Activated gamma-delta T cell treated with anti-CD3 and anti-CD28 coated beads, Interleukin-2, amount 50 U/mL, for 16 hours (primary cell): ENCODE measurements at places on chromosomes 12 and 14.

DNA sequence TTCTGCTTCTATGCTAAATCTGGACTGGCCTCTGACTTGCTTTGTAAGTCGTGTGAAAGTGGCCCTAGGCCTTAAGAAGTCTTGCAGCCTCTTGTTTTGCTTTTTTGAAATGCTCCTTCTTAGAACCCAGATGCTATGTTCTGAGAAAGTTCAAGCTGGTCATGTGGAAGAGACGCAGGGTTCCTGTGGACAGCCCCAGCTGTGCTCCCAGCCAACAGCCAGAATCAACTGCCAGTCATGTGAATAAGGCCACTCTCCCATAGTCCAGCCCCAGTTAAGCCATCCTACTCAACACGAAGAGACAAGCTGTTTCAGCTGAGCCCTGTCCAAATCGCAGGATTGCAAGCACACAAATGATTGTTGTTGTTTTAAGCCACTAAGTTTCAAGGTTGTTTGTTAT lies 37.3 kb upstream of the TBPL2 start:
- DNase-seq = no peak

DNA sequence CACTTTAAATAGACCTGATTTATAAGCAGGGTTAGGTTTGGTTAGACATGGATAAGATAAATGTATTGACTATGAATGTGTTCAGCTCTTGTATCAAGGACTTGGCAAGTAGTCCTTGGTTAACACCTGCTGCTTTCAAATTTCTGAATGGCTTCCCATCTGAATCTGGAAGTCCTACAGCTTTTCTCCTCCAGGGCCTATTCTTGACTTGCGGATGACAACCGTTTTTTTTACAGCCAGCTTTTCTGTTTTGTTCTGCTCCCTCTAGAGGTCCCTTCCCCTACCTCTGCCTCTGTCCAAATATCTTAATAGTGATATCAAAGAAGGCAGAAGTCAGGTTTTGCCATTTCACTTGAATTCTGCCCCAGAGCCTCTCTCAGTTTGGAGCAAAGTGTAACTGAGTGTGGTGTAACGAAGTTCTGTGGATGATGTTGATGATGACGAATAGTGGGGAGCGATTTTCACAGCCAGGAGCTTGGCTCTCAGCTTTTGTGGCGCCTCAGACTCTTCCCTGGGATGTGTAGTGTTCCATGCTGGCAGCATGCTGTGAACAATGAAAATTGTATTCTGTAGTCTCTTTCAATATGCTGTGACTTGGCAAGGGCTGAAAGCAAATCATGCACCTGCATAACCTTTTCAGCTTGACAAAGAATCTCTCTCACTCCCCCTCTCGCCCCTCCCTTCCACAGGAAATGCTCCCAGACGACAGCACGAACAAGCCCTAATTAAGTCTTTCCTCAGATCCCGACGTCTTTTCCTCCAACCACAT lies 5.0 kb upstream of the SLC4A8 start:
- DNase-seq = no peak

GRCh38 chr14:69090187-69090789 lies 62.6 kb downstream of the DCAF5 start:
- no peak for DNase-seq

DNA sequence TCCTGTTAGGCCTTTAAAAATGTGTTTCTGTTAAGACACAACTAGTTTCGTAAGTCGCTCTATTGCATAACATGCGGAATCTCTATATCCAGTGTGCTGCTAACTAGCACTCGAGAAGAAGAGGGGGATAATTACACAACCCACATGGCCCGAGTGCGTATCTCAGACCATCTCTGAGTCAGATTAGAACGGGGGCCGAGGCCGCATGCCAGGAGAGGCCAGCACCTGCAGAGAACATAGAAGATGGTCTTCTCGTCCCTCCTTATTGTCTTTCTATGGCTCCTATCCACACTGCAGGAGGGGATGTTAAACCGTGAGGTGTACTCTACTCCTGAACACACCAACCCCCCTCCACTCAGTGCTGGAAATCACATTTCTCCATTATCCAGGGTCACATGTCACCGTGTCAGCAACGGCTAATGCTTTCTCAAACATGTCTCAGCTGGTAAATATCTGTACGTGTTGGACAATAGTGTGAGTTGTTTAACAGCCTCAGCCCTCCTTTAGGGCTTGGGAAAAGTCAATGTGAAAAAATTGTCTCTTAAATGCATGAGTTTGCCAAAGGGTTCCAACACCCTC lies 56.3 kb downstream of the CCDC88C start:
- DNase-seq = no peak

- DNase-seq = no peak
These were observed 30.8 kb downstream of the KIF26A start for GRCh38 chr14:104169005-104169698.

GRCh38 chr12:16300736-16301135 lies 23.3 kb upstream of the SLC15A5 start:
- DNase-seq = no peak

GRCh38 chr14:90983560-90983959 lies 76.9 kb downstream of the RPS6KA5 start:
- DNase-seq = no peak

DNA sequence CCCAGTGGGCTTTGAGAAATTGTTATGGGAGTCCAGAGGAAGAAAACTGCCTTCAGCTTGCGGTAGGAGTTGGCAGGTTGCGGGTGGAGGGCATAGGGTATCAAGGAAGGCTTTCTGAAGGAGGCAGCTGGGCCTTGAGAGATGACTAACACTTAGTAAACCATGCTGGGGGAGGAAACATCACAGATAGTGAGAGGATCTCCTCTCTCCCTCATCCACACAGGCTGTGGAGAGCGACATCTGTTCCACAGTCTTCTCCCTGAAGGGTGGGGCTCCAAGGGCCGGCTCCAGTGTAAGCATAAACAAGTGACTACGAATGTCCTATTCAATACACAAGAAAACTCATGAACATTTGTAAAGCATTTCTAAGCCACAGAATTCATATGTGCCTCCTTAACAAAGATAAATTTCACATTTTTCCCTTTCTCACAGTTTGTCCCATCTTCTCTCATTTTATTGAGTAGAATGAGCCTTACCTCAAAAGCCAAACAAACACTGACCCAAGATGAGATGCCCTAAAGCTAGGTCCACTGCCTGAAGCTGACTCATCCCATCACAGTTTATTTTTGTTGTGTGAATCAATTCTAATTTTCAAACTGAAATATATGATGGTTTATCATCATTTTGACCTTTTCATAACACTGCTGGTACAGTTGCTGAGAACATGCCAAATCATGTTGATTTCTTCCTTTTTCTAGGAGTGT lies 227.9 kb downstream of the SLC25A21 start:
- no peak for DNase-seq

DNA sequence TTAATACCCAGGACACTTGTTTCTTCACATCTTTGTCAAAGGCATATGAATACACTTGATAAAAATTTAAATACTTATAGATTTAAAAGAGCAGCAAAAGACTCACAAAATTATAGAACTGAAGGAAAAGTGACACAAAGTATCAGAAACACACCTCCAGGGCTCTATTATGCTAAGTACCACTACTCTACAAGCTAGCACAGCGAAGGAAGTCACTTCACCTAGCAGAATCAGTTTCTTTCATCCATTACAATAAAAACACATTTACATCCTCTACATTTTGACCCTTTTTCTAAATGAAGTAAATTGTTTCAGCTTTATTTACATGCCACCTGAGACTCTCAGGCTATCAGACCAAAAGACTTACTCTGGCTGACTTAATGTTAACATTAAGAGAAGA lies 26.6 kb upstream of the PTPRB start:
- no peak for DNase-seq

DNA sequence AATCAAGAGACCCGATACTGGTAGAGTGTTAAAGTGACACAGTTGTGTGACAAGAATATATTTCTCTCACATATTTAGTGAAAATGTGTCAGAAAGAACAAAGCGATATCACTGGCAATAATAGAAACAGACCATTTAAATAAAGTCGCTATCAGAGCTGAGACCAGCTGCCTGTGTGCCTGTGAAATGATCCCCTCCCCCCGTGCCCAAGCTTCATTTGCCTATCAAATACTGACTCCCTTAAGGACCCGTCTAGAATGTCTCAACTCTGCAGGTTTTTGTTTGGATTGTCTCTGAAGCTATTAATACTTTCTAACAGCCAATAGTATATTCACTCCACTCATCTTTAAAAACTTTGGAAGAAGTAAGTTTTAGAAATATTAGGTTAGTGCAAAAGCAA lies 98.9 kb downstream of the EGLN3 start:
- no peak for DNase-seq

- no peak for DNase-seq
These were observed 477 bp downstream of the OAS3 start for GRCh38 chr12:112938751-112939150.

DNA sequence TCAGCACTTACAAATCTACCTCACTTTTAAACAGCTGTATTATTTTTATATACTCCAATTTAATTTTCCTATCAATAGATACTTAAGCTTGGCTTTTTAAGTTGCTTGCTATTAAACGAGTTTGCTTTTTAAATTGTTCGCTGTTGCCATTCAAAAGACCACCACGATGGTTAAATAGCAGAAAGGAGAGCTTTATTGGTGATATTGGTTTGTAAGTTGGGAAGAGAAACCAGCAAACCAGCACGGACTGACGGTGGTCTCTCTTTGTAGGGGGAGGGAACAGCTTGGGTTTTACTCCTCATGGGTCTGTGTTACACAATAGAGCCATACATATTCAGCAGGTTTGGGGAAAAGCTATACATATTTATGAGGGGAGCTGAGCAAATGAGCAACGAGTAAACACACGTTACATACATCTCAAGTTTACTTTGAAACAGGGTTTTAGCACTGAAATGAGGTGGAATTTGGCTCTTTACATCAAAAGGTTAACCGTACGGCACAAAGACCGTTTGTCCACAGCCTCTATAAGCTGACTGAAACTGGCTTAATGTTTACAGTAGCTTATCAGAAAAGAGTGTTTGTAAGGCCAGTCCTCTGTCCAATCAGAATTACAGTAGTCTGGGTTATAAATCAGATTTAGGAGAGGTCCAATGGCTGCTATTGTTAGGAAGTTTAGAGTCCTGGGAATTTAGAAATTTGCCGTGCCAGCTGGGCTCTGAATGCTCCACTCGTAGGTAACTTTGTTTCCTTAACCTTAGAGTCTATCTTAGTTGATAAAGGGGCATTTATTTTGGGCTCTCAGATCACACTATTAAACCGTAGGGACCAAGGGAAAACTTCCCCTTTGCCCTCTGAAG lies 69.7 kb upstream of the DHRS4 start:
- no peak for DNase-seq

- no peak for DNase-seq
These were observed 109.4 kb downstream of the SLC38A1 start for GRCh38 chr12:46159309-46159901.

- DNase-seq = no peak
These were observed 746 bp upstream of the DUSP16 start for GRCh38 chr12:12563290-12563928.

DNA sequence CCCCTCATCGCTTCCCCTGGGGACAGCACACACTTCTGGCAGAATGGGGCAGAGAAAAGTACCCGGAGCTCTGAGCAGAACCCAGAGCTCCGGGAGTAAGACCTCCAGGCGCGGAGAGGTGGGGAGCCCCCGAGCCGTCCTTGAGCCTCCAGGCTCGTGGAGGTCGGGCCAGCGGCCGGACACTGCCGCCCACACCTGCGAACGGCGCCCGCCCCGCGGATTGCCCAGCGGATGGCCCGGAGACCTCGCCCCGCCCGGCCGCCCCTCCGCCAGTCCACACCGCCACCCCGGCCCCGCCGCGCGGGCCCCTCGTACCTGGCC lies 344 bp downstream of the SPTLC2 start:
- no peak for DNase-seq

DNA sequence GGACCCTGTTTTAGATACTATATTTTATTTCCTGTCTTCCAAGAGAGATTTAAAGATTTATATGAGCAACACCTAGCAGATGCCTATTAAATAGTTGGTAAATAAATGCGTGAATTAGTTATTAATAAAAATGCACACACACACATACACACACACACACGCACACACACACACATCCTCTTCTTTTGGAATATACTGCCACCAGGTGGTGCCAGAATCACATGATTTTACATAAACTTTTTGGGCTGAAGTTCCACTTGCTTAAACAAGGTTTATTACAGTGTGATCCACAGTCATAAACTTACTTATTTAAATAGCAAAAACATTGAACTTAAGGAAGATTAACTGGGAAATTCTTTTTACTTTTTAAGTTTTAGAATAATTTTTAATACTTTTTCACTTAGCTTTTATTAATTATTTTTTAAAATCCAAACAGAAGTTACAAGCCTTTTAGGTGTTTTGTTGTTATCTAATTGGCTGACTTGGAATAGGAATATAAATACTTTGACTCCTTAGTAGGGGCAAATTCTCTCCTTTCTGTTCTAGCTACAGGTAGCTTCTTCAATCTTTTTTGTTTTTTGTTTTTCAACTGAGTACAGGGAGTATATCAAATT lies 17.5 kb downstream of the RAD51B start:
- peak; percentile 42 for DNase-seq

GRCh38 chr12:29081101-29081500 lies 68.0 kb upstream of the FAR2 start:
- no peak for DNase-seq

- no peak for DNase-seq
These were observed 512.4 kb upstream of the TMPO start for GRCh38 chr12:98002887-98003493.

GRCh38 chr12:3371018-3371417 lies 120.0 kb upstream of the PRMT8 start:
- no peak for DNase-seq

DNA sequence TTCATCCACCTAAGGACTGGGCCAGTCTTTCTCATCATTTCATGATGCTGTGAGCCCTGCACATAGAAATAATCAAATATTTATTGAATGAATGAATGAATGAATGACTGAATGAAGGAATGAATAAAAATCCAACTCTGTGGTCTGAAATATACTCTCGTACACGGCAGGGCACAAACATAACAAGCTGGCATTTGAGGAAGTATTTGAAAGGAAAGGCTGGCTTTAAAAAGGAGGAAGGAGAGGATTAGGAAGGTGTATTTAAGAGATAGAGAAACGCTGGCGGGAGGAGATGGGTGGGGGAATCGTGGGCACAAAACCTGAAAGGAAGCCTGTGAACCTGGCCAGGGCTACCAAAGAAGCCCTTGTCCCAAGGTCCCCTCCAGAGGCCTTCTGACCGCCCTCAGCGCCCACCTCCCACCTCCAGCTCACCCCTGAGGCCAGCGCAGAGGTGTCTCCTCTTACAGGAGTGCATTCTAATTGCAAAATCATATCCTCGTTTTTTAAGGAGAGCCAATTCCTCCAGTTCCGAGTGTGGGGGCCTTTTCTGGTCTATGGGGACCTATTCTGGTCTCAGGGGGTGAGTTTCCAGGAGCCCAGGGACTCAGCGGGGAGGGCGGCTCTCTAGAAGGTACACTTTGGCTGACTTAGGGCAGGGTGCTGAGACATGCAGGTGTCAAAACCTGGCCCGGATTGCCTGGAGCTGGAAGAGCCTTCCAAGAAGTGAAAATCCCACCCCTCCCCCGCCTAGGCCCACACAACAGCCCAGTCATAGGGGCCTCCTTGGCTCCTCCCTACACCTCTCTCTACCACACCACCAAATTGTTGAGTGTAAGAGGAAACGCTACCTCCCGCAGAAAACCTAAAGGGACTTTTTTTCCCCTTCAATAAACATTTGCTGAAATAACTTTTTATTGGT lies 8.7 kb upstream of the JDP2 start:
- no peak for DNase-seq
